Transverse colon (tissue), 4 donors: ENCODE measurements at places on chromosomes 12 and 14.

- no peaks in the 10 kb centered on the region for H3K36me3 ChIP-seq
- H3K4me1 ChIP-seq, result no peaks in the 10 kb centered on the region
- peaks cover 19% of the 10 kb centered on the region for H3K27me3 ChIP-seq
- DNase-seq, result no peak
- no peak overlapping the region for H3K27ac ChIP-seq
- no peak overlapping the region for H3K4me3 ChIP-seq
Measured at GRCh38 chr12:111216387-111217159, 152.3 kb downstream of the PHETA1 start.

GRCh38 chr14:73189651-73190050 lies 47.7 kb upstream of the PAPLN start:
- no peaks in the 10 kb centered on the region for H3K27me3 ChIP-seq
- no peak for DNase-seq
- no peaks in the 10 kb centered on the region for H3K4me1 ChIP-seq
- H3K27ac ChIP-seq, result no peak overlapping the region
- no peak overlapping the region for H3K4me3 ChIP-seq

- no peaks in the 10 kb centered on the region for H3K4me1 ChIP-seq
- DNase-seq, result no peak
Measured at GRCh38 chr12:4607056-4607455, 41.8 kb downstream of the AKAP3 start.

GRCh38 chr14:60655898-60656685 lies 6.8 kb upstream of the SIX1 start:
- peaks cover 100% of the 10 kb centered on the region for H3K27me3 ChIP-seq
- H3K36me3 ChIP-seq, result no peaks in the 10 kb centered on the region
- H3K4me3 ChIP-seq, result no peak overlapping the region
- DNase-seq, result no peak

DNA sequence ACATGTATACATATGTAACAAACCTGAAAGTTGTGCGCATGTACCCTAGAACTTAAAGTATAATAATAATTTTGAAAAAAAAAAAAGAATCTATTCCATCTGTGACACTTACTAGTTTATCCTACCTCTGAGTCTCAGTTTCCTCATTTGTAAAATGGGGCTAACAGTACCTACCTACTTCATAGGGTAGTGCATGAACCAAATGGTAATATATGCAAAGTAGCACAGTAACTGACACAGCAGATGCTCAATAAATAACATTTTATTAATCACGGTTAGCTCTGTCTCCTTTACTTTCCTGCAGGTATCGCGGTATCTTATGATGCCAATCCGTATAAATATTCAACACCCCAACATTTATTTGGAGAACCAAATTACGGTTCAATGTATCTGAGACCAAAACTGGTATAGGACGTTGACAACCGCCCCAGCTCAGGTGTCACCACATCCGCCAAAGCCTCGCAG lies 703 bp downstream of the TMED10 start:
- peaks cover 20% of the 10 kb centered on the region for H3K4me1 ChIP-seq
- no peaks in the 10 kb centered on the region for H3K36me3 ChIP-seq
- no peak for DNase-seq
- no peaks in the 10 kb centered on the region for H3K27me3 ChIP-seq
- peak overlapping the region; percentile 81 for H3K4me3 ChIP-seq
- peak overlapping the region; percentile 100 for H3K27ac ChIP-seq
